ENCODE measurements at places on chromosomes 4 and X. TPM values are rescaled to one million over a fixed set of nuclear protein-coding genes. Genes with fewer than 3 reads are reported as not detected.

Gene IL3RA
- 14.7 TPM for polyA plus RNA-seq

Gene RASL11B
- polyA plus RNA-seq, result 0.11 TPM

Gene LRAT
- polyA plus RNA-seq, result 0.07 TPM

Gene AWAT1
- polyA plus RNA-seq, result not detected

Gene IL21
- polyA plus RNA-seq, result not detected

Gene SPANXC
- not detected for polyA plus RNA-seq

Gene FAM13A
- 0.31 TPM for polyA plus RNA-seq

Gene TLR8
- polyA plus RNA-seq, result not detected

Gene SSR4
- polyA plus RNA-seq, result 317 TPM

Gene KCND1
- 0.32 TPM for polyA plus RNA-seq

Gene MGST2
- polyA plus RNA-seq, result 28.1 TPM

Gene STATH
- polyA plus RNA-seq, result not detected

Gene ANXA3
- 0.98 TPM for polyA plus RNA-seq

Gene CFI
- not detected for polyA plus RNA-seq

Gene SULT1B1
- polyA plus RNA-seq, result 0.01 TPM

Gene RPA4
- 0.20 TPM for polyA plus RNA-seq

Gene FAM241A
- polyA plus RNA-seq, result 7.2 TPM

Gene ARHGAP4
- polyA plus RNA-seq, result 66.6 TPM

Gene CDS1
- not detected for polyA plus RNA-seq

Gene MAGEA4
- polyA plus RNA-seq, result not detected

Gene VSIG1
- not detected for polyA plus RNA-seq

Gene SLC9B1
- polyA plus RNA-seq, result 1.8 TPM

Gene DMP1
- polyA plus RNA-seq, result not detected

Gene MAGEA2
- not detected for polyA plus RNA-seq

Gene NEIL3
- 13.5 TPM for polyA plus RNA-seq

Gene EPHA5
- not detected for polyA plus RNA-seq
